Left lung (tissue), 14 donors: ENCODE measurements at places on chromosomes 2 and 18. TPM values are rescaled to one million over a fixed set of nuclear protein-coding genes. Genes with fewer than 3 reads are reported as not detected.
A peak's percentile ranks its signal among the peaks of the same experiment; 100 is the strongest.

SLC8A1 gene
- total RNA-seq: 39.7 TPM

STK17B gene
- 59.2 TPM for total RNA-seq

CCDC74B gene
- total RNA-seq: 1.1 TPM

BOLL gene
- total RNA-seq: not detected

TUBA3E gene
- total RNA-seq: not detected

SP9 gene
- total RNA-seq: not detected

PROC gene
- not detected for total RNA-seq

APLF gene
- 3.6 TPM for total RNA-seq

C1QL2 gene
- not detected for total RNA-seq

- peaks cover 15% of the 10 kb centered on the region for H3K4me1 ChIP-seq
- no peak overlapping the region for H3K4me3 ChIP-seq
- peaks cover 17% of the 10 kb centered on the region for H3K36me3 ChIP-seq
- H3K27ac ChIP-seq: no peak overlapping the region
- DNase-seq: no peak
Measured at GRCh38 chr2:240514631-240515030, 43.2 kb downstream of the ANKMY1 start.

- H3K27ac ChIP-seq: no peak overlapping the region
- H3K4me1 ChIP-seq: no peaks in the 10 kb centered on the region
- no peak overlapping the region for H3K4me3 ChIP-seq
- no peak for DNase-seq
Measured at GRCh38 chr2:221602938-221603337, 30.8 kb upstream of the EPHA4 start.

DNA sequence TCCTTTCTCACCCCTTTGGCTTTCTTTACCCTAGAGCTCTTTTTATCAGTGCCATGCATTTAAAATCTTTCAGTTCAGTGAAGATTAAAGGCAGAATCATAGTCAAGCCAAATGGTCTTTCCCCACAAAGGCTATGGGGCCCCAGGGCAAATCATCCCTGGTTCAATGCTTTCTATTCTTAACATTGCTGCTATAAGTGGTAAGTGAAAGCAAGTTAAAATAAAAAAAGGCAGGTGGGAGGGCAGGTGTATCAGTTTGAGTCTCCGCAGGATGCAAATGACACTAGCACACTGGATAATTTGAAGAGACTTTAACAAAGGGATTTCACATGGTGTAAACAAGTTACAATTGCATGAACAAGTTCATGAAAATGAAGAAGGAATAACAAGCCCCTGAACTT, 757.4 kb downstream of the SATB2 start:
- no peaks in the 10 kb centered on the region for H3K4me1 ChIP-seq
- H3K27ac ChIP-seq: no peak overlapping the region
- H3K36me3 ChIP-seq: no peaks in the 10 kb centered on the region
- no peaks in the 10 kb centered on the region for H3K27me3 ChIP-seq

- no peaks in the 10 kb centered on the region for H3K4me1 ChIP-seq
- no peak overlapping the region for H3K4me3 ChIP-seq
- H3K27ac ChIP-seq: no peak overlapping the region
- no peaks in the 10 kb centered on the region for H3K27me3 ChIP-seq
- DNase-seq: no peak
Measured at GRCh38 chr2:39737661-39738060, 41.4 kb downstream of the THUMPD2 start.

DNA sequence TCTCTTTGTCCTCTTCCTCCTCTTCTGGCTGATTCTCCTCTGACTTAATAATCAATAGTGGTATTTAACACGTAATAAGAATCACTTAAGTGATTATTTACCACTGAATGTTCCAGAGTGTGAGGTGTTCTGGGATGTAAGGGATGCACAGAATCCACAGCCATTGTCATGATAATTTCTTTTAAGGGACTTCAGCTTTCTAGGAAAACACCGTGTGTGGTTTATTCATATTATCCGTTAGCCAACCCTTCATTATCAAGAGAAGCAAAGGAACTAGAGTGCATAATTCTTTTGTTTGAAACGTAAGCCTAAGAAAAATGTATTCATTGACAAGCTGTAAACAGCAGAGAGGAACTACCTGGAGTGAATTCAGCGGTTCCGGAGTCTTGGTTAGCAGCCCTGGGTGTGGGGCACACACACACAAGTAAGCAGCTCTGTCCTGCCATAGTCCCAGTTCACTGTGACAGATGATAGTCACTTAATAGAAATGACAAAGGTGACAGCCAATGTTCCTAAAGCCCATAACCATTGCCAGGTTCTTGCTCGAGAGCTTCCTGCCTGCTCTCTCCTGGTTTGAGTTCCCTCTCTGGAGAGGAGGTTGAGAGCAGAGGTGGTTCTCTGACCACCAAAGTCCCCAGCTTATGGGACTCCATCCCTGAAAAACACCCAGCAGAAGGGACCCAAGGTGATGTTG, 101.9 kb downstream of the ACOXL start:
- DNase-seq: no peak
- no peaks in the 10 kb centered on the region for H3K36me3 ChIP-seq
- H3K4me3 ChIP-seq: no peak overlapping the region
- H3K27me3 ChIP-seq: no peaks in the 10 kb centered on the region
- H3K4me1 ChIP-seq: no peaks in the 10 kb centered on the region

- no peak for DNase-seq
- no peaks in the 10 kb centered on the region for H3K4me1 ChIP-seq
- H3K4me3 ChIP-seq: no peak overlapping the region
- peaks cover 88% of the 10 kb centered on the region for H3K36me3 ChIP-seq
- no peaks in the 10 kb centered on the region for H3K27me3 ChIP-seq
Measured at GRCh38 chr2:205741256-205741978, 59.1 kb downstream of the NRP2 start.

DNA sequence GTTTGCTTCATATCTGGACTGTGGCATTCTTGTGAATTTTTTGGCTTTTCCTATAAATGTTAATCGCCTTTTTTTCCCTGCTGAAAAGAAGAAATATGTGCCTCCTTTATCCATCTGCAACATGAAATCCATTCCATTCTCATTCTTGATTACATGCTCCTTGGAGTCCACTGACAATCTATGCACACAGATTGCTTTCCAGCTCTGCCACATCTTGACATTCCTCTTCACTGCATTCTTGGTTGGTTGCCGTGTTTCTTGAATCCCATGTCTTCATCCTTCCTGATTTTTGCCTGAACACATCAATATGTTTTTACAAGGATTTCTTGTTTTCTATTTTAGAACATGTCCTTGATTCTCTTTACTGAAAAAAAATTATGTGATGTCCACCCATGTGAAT, 26.7 kb upstream of the BIRC6 start:
- H3K4me3 ChIP-seq: no peak overlapping the region
- no peaks in the 10 kb centered on the region for H3K4me1 ChIP-seq

DNA sequence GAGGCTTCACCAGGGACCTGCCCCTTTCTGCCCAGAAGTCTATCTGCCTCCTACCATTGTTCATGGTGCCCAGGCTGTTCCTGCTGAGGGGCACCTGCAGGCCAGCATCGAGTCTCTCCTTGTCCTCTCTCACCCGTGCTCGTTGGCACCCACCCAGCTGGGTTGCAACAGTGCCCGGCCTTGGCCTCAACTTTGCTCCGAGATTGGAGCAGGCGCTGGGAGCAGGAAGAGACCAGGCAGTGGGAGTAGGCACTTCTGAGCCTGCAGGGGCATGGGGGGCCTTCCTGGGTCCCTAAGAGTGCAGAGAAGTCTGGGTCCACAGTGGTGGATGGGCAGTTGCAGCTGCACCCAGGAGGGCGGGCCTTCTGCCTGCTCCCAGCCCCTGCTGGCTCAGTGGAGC, 75.6 kb downstream of the NCOA1 start:
- H3K27me3 ChIP-seq: no peaks in the 10 kb centered on the region
- H3K27ac ChIP-seq: no peak overlapping the region
- DNase-seq: no peak
- no peaks in the 10 kb centered on the region for H3K36me3 ChIP-seq

- H3K4me1 ChIP-seq: no peaks in the 10 kb centered on the region
- H3K27me3 ChIP-seq: no peaks in the 10 kb centered on the region
- H3K27ac ChIP-seq: no peak overlapping the region
Measured at GRCh38 chr2:3434654-3435053, 55.2 kb downstream of the TRAPPC12 start.

DNA sequence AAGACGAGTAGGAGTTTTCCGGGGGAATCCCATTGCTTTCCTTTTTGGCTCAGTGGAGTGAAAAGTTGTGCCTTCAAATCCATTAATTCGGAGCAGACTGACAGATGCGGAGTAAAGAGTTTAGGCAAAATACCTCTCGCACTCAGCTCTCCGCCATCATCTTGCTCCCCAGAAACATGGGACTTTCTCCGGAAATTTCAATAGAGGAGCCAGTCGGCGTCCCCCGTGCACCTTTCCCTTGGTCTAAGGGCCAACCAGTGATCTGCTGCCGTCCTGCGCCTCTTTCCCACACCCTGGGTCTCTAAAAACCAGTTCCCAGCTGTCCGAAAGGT, 318 bp downstream of the TYW5 start:
- no peak for DNase-seq
- peak overlapping the region; percentile 83 for H3K4me3 ChIP-seq
- H3K27ac ChIP-seq: peak overlapping the region; percentile 95
- peaks cover 11% of the 10 kb centered on the region for H3K4me1 ChIP-seq
- no peaks in the 10 kb centered on the region for H3K27me3 ChIP-seq

GRCh38 chr2:59463426-59463825, 1090.0 kb downstream of the BCL11A start:
- no peaks in the 10 kb centered on the region for H3K36me3 ChIP-seq
- H3K4me3 ChIP-seq: no peak overlapping the region
- no peaks in the 10 kb centered on the region for H3K4me1 ChIP-seq
- no peaks in the 10 kb centered on the region for H3K27me3 ChIP-seq
- no peak overlapping the region for H3K27ac ChIP-seq
- no peak for DNase-seq

DNA sequence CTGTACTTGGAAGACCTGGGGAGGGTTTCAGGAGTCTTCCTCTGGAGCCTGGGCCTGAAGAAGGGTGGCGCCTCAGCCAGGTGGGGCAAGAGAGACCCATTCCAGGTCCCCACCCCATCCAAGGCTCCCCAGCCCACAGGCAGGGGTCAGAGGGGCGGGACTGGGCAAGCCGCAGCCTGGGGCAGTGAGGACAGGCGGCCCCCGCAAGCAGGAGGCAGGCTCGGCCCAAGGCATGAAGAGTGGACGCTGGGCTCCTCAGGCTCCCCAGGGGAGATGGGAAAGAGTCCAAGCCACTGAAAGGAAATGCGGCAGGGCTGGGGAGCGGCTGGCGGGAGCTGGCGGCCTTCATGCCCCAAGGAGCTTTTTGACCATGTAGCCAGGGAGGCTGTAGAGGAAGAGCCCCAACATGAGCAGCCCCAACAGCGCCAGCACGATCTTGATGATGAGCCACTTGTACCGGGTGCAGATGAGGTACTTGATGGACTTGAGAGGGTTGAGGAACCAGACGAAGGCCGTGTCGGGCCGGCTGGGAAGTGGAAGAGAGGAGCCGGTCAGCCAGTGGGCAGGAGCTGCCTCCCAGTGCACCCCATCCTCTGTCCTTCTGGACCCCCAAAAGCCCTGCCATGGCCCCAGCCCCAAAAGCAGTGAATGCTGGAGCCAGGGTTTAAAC, 20.1 kb downstream of the OTOF start:
- H3K27me3 ChIP-seq: no peaks in the 10 kb centered on the region
- H3K4me1 ChIP-seq: no peaks in the 10 kb centered on the region
- DNase-seq: no peak
- H3K36me3 ChIP-seq: no peaks in the 10 kb centered on the region
- H3K4me3 ChIP-seq: no peak overlapping the region
- no peak overlapping the region for H3K27ac ChIP-seq

DNA sequence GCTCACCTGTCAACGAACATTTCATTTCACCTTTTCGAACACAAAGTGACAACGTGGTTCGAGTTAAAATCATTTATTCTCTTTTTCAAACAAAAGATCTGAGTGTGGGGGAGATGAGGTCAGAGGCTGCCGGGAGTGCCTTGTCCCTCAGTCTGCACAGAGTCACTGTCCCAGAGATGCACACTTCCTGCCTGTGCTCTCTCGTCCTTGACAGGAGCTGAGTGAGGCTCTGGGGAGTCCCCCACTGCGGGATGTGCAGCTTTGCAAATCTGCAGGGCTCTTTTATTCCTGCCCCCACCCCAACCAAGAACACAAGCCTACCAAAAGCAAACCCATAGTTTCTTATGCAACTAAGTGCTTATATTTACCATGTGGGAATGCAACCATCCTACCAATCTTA, 497.8 kb downstream of the EIPR1 start:
- H3K27me3 ChIP-seq: no peaks in the 10 kb centered on the region
- H3K4me3 ChIP-seq: no peak overlapping the region

DNA sequence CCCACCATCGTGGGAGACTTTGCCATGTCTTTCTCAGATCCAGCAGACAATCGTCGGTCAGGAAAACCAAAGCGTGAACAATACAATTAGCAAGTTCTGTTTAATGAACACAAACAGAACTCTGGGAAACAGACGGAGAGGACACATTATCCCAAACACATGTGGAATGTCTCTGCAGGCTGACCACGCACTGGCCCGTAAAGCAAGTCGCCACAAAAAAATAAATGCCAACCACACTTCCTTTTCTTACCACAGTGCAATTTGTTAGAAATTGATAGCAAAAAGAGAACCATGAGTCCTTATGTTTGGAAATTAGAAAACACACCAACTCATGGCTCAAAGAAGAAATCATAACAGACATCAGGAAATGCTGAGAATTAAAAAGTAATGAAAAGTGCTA, 210.9 kb downstream of the TWIST2 start:
- no peak for DNase-seq
- H3K36me3 ChIP-seq: no peaks in the 10 kb centered on the region
- no peak overlapping the region for H3K27ac ChIP-seq
- no peaks in the 10 kb centered on the region for H3K27me3 ChIP-seq
- H3K4me3 ChIP-seq: no peak overlapping the region

- H3K27me3 ChIP-seq: no peaks in the 10 kb centered on the region
- H3K4me3 ChIP-seq: no peak overlapping the region
- no peaks in the 10 kb centered on the region for H3K4me1 ChIP-seq
- no peak for DNase-seq
Measured at GRCh38 chr18:57846258-57846657, 43.1 kb upstream of the ATP8B1 start.

DNA sequence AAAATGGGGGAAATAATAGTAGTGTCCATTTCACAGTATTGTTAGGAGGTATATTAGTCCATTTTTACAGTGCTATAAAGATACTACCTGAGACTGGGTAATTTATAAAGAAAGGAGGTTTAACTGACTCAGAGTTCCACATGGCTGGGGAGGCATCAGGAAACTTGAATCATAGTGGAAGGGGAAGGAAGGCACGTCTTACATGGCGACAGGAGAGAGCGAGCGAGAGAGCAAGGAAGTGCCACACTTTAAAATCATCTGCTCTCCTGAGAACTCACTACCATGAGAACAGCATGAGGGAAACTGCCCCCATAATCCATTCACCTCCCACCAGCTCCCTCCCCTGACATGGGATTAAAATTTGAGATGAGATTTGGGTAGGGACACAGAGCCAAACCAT, 23.4 kb downstream of the MGAT5 start:
- H3K4me3 ChIP-seq: no peak overlapping the region
- no peaks in the 10 kb centered on the region for H3K36me3 ChIP-seq
- no peak overlapping the region for H3K27ac ChIP-seq
